ENCODE measurements at places on chromosomes 12 and 14. TPM values are rescaled to one million over a fixed set of nuclear protein-coding genes. Genes with fewer than 3 reads are reported as not detected.

GRCh38 chr12:5262450-5262849, 169.5 kb upstream of the NTF3 start:
- no peak for DNase-seq

DNA sequence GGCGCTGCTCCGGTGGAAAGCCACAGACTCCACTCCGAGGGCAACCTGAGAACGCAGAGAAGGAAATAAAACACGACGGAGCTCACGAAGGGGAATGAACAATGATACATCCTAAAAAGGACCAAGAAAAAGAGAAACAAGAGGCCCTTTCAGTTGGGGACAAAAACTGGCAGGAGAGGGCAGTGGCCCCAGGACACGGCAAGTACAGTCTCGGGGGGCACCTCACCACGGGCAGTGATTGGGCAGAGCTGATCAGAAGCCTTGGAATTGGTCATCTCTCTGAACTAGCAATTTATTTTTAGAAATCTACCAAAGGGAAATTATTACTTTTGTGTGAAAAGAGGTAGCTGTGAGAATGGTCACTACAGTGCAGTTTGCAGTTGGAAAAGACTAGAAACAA, 27.9 kb downstream of the CCDC92 start:
- DNase-seq = no peak

DNA sequence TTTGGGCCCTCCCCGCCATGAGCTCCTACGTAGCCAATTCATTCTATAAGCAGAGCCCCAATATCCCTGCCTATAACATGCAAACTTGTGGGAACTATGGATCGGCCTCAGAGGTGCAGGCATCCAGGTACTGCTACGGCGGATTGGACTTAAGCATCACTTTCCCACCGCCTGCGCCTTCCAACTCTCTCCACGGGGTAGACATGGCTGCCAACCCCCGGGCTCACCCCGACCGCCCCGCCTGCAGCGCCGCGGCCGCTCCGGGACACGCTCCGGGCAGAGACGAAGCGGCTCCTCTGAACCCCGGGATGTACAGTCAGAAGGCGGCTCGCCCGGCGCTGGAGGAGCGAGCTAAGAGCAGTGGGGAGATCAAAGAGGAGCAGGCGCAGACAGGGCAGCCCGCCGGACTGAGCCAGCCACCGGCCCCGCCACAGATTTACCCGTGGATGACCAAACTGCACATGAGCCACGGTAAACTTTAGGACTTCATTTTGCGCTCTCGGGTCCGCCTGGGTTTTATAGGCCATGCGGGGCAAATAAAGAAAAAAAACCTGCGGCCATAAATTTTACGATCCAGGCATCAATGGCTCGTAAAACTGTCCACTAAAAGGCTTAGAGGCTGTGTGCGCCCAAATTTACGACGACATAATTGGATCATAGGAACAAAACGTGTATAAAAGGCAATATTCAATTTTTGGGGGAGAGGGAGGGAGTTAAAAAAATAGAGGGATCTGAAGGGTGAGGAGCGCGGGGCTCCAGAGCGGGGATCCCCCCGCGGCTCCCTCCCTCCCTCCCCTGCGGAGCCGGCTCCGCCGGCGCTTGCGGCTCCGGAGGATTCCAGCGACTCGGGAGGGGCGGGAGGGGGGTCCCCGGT, 493 bp downstream of the HOXC5 start:
- no peak for DNase-seq

DNA sequence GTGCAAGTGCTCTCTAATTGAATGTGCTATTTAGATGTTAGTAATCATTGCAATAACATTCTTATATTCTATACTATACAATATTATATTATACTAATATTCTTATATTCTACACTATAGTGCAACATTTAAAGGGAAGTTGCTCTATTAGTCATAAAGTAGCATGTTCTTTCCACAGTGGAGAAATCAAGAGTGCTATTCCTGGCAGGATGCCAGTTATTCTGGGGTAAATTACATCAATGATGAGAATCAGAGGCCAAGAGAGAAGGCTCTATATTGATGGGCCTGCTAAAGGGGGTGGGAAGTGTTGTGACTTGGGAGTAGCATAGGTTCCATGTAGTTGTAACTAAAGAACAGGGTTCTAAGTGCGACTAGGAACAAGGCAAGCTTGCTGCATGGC, 121.5 kb downstream of the SLC15A5 start:
- DNase-seq = no peak

DNA sequence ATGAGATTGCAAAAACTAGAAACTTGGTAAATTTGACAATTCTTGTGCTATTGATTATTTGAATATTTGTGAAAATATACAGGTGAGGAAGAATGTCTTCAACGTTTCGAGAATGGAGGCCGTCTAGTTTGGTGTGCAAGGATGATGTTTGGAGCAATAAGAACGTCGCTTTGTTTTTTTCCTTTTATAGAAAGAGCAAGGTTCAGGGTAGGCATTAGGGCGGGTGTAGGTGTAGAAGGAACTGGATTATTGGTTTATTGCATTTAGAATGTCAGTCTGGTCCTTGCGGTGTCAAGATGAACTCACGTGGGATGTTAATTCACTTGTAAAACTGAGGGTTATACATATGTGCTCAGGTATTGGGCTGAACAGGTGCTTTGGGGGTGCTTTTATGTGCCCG, 1.1 kb downstream of the RPS26 start:
- DNase-seq = no peak

DNA sequence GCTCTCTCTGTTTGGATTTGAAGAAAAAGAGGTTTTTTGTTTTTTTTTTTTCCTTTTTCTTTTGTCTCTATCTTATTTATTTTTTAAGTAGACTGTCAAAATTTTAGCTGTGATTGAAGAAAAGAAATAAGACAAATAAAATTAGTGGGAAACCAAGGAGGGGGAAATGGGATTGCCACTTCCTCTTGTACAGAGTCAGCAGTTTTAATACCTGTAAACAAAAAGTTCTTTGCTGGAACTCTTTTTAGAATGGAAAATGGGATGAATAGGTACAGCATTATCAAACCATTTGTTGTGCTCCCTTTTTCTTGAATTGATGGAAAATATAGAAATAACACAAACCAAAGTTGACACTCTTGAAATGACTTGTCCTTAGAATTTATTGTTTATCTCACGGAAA, 680.7 kb downstream of the DIO2 start:
- no peak for DNase-seq

GRCh38 chr14:99619835-99620834, 16.1 kb upstream of the CCDC85C start:
- peak; percentile 76 for DNase-seq

GRCh38 chr12:57235728-57236131, 6.2 kb downstream of the SHMT2 start:
- DNase-seq = no peak

DDX24 gene
- total RNA-seq = 253 TPM

TMPRSS12 gene
- not detected for total RNA-seq

OR4E2 gene
- not detected for total RNA-seq

MDP1 gene
- 18.2 TPM for total RNA-seq
